ENCODE measurements at places on chromosomes 1 and 21.
A peak's percentile ranks its signal among the peaks of the same experiment; 100 is the strongest.

- no peak for DNase-seq
Measured at GRCh38 chr1:217049721-217050120, 326.5 kb upstream of the ESRRG start.

DNA sequence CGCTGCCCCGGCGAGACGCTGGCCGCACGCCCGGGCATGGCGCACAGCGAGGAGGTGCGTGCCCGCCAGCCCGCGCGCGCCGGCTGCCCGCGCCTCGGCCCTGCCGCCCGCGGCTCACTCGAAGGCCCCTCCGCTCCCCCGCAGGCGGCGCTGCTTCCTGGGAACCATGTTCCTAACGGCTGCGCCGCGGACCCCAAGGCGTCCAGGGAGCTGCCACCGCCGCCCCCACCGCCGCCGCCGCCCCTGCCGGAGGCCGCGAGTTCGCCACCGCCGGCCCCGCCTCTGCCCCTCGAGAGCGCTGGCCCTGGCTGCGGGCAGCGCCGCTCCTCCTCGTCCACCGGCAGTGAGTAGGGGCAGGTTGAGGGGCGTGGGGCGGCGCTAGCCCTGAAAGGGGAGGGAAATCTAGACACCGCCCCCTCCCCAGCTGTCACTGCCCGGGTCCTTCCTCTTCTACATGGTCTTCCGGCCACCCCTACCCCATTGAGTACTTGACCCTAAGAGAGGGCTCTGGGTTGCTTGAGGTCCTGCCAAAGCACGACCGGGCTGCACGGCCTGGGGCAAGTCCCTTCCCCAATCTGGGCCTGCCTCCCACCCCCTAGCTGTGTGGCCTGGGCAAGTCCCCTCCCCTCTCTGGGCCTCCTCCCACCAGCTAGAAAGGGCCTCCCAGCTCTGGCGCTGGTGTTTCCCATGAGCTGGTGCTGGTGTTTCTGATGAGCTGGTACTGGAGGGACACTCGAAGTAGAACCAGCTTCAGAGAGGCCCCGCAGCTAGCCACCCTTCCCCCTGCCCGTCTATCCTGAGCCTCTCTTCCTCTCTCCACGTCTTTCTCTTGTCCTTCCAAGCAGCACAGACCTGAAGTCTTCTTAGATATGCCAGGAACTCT, 17.0 kb downstream of the TNFRSF25 start:
- DNase-seq = no peak

DNA sequence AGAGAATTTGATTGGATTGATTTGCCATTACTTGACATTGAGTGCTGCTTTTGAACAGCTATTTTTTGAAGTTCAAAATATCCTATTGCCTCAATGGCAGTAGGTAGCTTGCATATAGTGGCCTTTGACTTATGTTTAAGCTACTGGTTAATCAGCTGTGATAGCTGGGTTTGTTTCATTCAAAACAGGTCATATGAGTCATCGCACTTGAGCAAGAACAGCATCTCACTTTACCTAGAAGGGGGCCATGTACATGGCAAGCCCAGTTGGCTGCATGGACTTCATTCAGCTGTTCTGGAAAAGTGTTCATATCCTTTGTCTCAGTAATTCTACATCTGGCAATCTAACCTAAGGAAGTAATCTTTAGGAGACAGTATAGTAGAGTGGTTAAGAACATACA, 29.0 kb upstream of the ARID1A start:
- no peak for DNase-seq

- no peak for DNase-seq
Measured at GRCh38 chr1:192817246-192817645, 8.4 kb downstream of the RGS2 start.

GRCh38 chr1:202861420-202862132, 27.4 kb downstream of the RABIF start:
- peak; percentile 88 for DNase-seq

- DNase-seq = no peak
Measured at GRCh38 chr1:207923561-207923960, 12.6 kb upstream of the CD34 start.

DNA sequence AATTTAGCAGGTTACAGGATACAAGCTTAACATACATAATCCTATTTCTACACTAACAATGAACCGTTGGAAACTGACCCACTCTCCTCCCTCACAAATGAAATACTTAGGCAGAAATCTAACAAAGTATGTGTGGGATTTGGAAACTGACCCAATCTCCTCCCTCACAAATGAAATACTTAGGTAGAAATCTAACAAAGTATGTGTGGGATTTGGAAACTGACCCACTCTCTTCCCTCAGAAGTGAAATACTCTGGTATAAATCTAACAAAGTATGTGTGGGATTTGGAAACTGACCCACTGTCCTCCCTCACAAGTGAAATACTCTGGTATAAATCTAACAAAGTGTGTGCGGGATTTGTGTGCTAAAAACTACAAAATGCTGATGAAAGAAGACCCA, 60.3 kb downstream of the TRAF5 start:
- no peak for DNase-seq

DNA sequence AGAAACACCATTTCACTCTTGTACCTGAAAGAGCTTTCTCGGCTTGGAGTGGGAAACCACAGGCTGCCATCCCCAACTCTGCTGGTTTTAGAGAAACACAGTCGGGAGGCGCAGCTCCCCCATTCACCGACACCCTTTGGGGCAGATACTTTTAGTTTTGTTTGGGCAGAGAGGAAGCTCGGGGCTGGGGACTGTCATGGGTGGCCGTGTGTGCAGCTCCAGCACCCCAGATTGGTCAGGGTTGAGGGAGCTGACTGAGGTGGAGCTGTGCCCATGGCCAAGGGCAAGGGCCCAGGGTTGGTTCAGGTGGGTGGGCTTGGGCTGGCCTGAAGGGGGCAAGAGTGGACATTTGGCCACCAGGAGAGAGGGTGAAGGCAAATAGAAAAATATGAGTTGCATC, 163.1 kb downstream of the DYRK1A start:
- no peak for DNase-seq

GRCh38 chr1:66999640-67000400, 54.1 kb downstream of the SLC35D1 start:
- no peak for DNase-seq

GRCh38 chr1:150072959-150073358, 5.4 kb downstream of the VPS45 start:
- no peak for DNase-seq

- DNase-seq = no peak
Measured at GRCh38 chr1:110559157-110559556, 40.2 kb upstream of the KCNA10 start.

GRCh38 chr1:183630748-183631147, 4.8 kb downstream of the ARPC5 start:
- no peak for DNase-seq

DNA sequence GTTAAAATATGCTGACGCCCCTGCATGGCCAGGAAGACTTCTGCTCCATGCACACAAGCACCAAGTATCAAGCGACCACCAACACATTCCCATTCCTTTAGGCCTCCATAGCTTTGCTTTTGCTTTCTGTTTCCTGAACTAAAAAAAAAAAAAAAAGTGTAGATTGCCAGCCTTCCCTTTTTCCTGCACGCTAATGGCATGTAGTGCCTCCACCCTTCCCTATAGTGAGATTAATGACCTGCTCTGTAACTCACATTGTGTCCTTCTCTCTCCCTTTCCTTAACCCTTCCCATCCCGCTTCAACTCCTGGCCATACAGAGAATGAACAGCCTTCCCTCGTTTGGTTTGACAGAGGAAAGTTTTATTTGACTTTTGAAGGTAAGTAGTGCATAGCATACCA, 57.1 kb upstream of the DYNLT5 start:
- DNase-seq = no peak

DNA sequence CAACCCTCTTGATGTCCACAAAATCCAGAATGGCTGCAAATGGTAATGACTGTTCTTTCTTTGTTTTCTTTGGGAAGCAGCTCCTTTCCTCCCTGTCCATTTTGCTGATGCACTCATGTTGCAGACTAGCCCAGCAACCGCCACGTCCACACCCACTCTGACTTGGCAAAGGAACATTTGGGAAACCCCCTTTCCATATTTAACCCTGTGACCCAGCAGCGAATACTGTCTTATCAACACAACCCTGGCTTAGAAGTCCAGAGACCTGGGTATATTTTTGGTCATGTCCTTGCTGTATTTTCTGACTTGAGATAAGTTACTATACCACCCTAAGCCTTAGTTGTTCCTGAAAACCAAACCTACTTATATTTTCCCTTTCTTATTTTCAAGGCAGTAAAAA, 18.1 kb upstream of the SHE start:
- DNase-seq = no peak

DNA sequence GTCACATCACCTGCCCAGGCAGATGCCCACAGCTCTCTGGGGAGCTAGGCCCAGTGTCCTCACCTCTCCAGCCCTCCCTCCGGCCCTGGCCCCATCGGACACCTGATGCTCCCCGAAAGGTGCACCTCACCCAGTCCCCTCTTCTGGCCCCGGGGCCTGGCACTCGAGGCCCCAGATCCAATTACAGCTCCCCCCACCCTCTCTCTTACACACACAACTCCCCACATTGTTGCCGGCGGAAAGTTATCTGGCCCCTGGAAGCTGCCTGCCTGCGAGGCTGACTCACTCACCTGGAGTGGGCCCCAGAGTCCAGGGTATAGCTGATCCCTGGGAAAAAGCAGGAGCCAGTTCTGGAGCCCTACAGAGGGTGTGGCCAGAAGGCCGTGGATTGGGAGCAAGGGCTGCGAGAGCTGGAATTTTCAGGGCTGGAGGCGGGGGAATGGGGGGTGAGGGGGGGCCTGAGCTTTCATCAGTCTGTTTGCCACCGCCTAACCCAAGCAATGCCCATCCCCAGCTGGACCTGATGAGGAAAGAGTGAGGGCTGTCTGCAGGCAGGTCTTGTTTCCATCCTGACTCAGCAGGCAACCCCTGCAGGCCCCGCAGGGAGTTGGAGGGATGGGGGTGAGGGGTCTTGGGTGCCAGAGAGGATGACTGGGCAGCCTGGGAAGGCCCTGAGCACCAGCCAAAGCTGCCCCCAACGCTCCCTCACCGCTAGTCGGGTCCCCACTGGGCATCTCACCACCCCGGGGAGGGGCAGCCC, 948 bp downstream of the FBXO2 start:
- DNase-seq = no peak

DNA sequence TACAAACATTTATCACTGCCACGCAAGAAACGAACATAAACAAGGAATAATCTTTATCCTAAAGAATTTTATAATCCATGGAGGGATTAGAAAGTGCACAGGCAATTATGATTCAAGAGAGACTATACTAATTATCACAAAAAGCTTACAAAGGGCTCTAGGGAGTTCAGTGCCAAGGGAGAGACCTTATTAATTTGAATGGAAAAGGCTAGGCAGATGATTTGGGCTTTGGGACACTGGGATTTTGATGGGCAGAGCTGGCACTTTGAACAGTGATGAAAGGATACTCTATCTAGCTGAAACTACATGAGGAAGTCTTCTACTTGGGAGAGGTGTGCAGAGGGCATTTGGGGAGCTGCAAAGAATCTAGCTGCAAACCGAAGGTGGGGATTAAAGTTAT, 48.9 kb upstream of the IVNS1ABP start:
- no peak for DNase-seq

- DNase-seq = no peak
Measured at GRCh38 chr21:43300496-43301408, 126.2 kb downstream of the SIK1 start.

GRCh38 chr1:41428738-41429640, 55.5 kb downstream of the EDN2 start:
- DNase-seq = no peak

DNA sequence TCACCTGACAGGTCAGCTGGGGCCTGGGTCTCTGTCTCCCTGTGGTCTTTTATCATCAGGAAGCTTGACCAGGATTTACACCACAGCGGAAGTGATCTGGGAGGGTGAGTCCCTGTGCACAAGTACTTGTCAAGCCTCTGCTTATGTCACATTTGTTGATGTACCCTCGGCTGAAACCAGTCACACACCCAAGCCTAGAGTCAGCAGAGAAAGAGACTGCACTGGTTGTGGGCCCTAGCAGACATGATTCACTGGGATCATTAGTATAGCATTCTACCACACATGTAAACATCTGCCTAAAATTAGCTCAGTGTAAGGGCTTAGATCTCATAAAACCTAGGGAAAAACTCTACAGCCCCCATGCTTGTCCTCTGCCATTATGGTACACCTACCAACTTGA, 79.3 kb upstream of the LAMC2 start:
- no peak for DNase-seq

DNA sequence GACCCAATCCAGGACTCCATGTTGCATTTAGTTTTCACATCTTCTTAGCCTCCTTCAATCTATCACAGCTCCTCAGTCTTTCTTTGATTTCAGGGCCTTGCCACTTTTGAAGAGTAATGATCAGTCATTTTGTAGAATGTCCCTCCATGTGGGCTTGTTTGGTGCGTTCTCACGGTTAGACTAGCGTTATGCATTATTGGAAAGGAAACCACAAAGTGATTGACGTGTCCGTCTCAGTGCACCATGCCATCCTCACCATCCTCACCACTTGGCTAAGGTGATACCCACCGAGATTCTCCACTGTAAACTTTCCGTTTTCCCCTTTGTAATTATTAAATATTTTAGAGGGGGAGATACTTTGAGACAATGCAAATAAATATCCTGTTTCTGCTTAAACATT, 59.6 kb upstream of the OLIG2 start:
- DNase-seq = no peak

DNA sequence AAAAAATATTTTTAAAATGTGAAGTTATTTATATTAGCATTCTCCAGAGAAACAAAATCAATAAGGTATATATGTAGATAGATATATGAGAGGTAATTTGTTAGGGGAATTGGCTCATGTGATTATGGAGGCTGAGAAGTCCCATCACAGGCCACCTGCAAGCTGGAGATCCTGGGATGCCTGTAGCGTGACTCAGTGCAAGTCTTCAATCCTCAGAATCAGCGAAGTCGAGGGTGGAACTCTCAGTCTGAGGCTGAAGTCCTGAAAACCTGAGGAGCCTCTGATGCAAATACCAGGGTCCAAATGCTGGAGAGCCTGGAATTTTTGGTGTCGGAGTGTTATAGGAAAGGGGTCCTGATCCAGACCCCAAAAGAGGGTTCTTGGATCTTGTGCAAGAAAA, 658.5 kb downstream of the USP25 start:
- DNase-seq = no peak

DNA sequence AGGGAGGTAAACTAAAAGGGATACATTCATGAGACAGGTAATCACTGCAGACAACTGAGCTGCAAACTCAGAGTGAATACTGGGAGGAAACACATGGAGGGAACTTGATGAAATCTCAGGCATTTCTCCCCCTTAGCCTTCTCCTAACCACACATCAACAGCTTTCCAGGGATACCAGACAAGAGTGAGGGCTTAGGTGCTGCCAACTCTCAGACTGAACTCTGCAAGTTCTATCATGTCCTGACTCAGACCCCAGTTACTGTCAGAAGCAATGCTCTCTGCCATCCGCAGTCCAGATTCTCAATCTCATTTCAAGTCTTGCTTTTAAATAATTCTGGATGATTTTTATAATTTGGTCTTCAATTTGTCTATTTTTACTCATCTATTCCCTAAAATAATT, 267.3 kb downstream of the LTN1 start:
- DNase-seq = no peak

GRCh38 chr1:54705153-54705552, 10.5 kb upstream of the TTC4 start:
- DNase-seq = no peak

- no peak for DNase-seq
Measured at GRCh38 chr1:175138579-175138978, 54.0 kb downstream of the KIAA0040 start.

- DNase-seq = no peak
Measured at GRCh38 chr1:202940561-202940960, 13.5 kb upstream of the KLHL12 start.

GRCh38 chr1:158810311-158810710, 20.8 kb upstream of the MNDA start:
- DNase-seq = no peak

GRCh38 chr1:197806718-197807117, 31.4 kb upstream of the DENND1B start:
- no peak for DNase-seq

- DNase-seq = no peak
Measured at GRCh38 chr1:244325056-244325758, 126.5 kb downstream of the ADSS2 start.
